ENCODE measurements at places on chromosomes 12 and 14. TPM values are rescaled to one million over a fixed set of nuclear protein-coding genes. Genes with fewer than 3 reads are reported as not detected.

- no peak overlapping the region for H3K27ac ChIP-seq
- H3K36me3 ChIP-seq = no peaks in the 10 kb centered on the region
- H3K4me3 ChIP-seq = no peak overlapping the region
- no peaks in the 10 kb centered on the region for H3K4me1 ChIP-seq
- DNase-seq = no peak
Observed at GRCh38 chr14:93538413-93538812, 107.7 kb downstream of the UNC79 start.

The REP15 gene
- total RNA-seq = 0.28 TPM

- peaks cover 3% of the 10 kb centered on the region for H3K27me3 ChIP-seq
- DNase-seq = no peak
- H3K4me1 ChIP-seq = peaks cover 11% of the 10 kb centered on the region
Observed at GRCh38 chr12:124680863-124681778, 113.7 kb upstream of the NCOR2 start.

- peaks cover 26% of the 10 kb centered on the region for H3K27me3 ChIP-seq
- no peaks in the 10 kb centered on the region for H3K36me3 ChIP-seq
- H3K4me3 ChIP-seq = no peak overlapping the region
- H3K27ac ChIP-seq = no peak overlapping the region
- no peaks in the 10 kb centered on the region for H3K4me1 ChIP-seq
Observed at GRCh38 chr14:69268223-69268622, 8.3 kb downstream of the GALNT16 start.

The RNF41 gene
- 36.1 TPM for total RNA-seq

DNA sequence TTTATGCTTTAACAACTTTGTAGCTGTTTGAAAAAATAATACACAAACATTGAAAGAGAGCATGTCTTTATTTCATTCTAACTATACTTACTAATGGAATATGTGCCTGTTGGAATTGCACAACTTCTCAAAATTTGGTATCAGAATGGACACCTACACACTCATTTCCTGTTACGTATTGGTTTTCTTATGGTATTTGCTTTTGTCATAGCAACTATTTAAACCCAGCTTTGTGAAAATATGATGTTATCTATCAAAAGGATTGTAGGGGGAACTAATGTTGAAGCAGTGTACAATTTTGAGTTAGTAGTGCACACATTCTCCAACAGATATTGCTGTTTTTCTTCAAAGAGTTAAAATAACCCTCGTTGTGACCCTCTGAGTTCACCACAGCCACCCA, 52.6 kb downstream of the RBMS2 start:
- no peaks in the 10 kb centered on the region for H3K27me3 ChIP-seq
- H3K36me3 ChIP-seq = peaks cover 2% of the 10 kb centered on the region
- no peak overlapping the region for H3K27ac ChIP-seq

DNA sequence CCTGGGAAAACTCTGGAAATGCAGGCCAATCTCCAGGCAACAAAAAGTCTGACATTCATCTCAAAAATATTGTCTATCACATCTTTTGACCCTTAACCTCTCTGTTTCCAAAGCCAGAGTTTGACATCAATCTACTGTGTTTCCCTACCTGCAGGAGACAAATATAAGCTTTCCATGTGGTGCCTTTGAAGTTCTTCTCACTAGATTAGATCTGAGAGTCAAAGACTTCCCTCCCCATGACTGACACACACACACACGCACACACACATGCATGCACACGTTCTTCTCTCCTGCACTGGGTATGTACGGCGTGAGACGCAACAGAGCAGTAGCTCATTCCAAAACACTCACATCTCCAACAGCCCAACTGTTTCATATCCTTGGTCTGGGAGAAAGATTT, 8.1 kb upstream of the ITPR2 start:
- peaks cover 5% of the 10 kb centered on the region for H3K27me3 ChIP-seq
- H3K4me1 ChIP-seq = peaks cover 5% of the 10 kb centered on the region
- H3K36me3 ChIP-seq = no peaks in the 10 kb centered on the region
- no peak overlapping the region for H3K4me3 ChIP-seq

The PTPRR gene
- total RNA-seq = not detected

The GSC gene
- total RNA-seq = not detected

DNA sequence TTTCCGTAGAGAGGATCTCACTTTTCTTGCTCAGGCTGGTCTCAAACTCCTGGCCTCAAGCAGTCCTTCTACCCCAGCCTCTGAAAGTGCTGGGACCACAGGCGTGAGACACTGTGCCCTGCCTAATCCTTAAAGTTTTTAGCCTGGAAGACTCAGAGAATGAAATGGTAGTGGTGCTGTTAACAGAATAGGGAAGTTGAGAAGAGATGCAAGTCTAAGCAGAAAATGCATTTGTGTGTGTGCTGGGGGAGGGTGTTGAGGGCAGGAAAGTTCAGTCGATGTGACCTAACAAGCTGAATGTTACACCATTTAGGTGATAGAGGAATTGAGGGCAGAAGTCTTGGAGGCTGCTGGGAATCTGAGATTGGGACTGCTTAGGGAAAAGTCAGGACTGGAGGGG, 6.9 kb upstream of the TUBA1A start:
- H3K4me1 ChIP-seq = peaks cover under 1% of the 10 kb centered on the region
- H3K27ac ChIP-seq = no peak overlapping the region
- H3K36me3 ChIP-seq = no peaks in the 10 kb centered on the region
- DNase-seq = no peak

The PROX2 gene
- 0.69 TPM for total RNA-seq

DNA sequence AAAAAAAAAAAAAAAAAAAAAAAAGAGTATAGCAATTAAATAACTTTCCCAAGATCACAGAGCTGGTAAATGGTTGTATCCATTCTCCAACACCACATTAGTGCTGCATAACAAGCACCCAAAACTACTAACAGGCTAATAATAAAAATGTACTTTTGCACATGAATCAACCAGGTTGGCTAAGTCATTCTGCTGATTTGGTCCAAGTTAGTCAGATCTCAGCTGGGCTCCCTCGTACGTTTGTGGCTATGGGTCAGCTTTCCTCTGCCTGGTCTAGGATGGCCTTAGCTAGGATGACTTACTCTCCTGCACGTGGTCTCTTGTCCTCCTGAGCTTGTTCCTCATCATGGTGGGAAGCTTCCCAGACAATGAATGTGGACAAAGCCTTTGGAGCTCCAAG, 7.9 kb upstream of the PLEKHG6 start:
- no peaks in the 10 kb centered on the region for H3K36me3 ChIP-seq
- no peak for DNase-seq

The TAS2R42 gene
- not detected for total RNA-seq

- H3K27me3 ChIP-seq = no peaks in the 10 kb centered on the region
- peaks cover 17% of the 10 kb centered on the region for H3K36me3 ChIP-seq
- peaks cover 45% of the 10 kb centered on the region for H3K4me1 ChIP-seq
Observed at GRCh38 chr12:57049890-57050289, at the start of gene MYO1A. TSS of gene MYO1A (minus strand) at chr12:57050129. CDS start at chr12:57048323, 1,806 bp downstream.

DNA sequence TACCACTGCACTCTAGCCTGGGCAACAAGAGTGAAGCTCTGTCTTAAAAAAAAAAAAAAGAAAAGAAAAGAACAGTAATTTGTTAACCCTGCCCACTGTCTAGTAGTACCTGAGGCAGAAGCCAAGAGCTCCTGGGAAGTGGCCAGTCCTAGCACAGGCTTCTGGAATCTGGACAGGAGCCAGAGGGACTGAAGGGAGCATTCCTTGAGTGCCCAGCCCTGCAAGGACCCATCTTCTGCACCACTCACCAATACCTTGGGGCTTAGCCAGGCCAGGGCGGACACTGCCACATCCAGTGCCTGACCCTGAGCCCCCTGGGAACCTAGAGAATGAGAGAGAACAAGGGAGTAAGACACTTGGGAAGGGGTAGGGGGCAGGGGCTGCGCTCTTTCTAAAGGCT, 33.7 kb downstream of the PARP2 start:
- H3K4me3 ChIP-seq = no peak overlapping the region
- H3K36me3 ChIP-seq = peaks cover 27% of the 10 kb centered on the region
- DNase-seq = no peak
- H3K27me3 ChIP-seq = no peaks in the 10 kb centered on the region
- H3K27ac ChIP-seq = no peak overlapping the region

Measured in activated naive CD8-positive, alpha-beta T cell treated with anti-CD3 and anti-CD28 coated beads, Interleukin-2, amount 10 ng/mL, durations not matched to agents 7 days and 5 days (primary cell).